ENCODE measurements at places on chromosomes 2 and 18.

DNA sequence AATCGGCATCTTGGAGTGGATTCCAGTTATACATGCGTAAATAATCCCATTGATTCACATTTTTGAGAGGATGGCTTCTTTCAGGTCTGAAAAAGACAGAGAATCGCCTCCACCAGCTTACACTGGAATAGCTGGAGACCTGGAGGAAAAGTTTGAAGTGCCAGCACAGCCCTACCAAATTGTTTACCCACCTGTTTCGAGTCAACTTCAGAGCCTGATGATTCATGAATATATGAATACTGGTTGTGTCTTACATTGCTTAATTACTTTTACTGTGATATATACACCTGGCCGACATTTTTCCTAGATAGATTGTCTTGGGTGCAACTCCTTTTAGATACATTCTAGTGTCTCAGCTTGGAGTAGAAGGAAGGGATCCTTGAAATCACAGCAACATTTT lies 335 bp upstream of the NCKAP5 start:
- DNase-seq = no peak

- no peak for DNase-seq
Measured at GRCh38 chr2:237177052-237177451, 91.4 kb downstream of the COPS8 start.

DNA sequence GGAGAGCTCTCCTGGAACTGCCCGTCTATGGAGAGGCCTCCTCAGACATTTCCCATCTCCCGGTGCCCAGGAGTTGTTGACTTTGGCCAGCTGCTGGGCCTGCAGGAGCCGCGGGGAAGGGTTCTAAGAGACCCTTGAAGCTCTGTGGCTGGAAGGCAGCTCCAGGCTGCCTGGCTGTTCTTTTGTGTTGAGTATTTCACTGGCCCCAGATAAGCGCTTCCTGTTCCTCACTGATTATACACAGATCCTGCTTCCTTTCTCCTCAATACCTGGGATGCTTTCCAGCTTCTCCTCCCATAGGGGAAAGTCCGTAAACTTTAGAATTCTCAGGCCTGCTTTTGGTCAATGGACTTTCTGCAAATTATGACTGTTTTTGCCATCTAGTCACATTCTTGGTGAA lies 57.8 kb downstream of the TGOLN2 start:
- no peak for DNase-seq

GRCh38 chr2:203673933-203674332 lies 32.5 kb upstream of the CD28 start:
- DNase-seq = no peak

GRCh38 chr2:205895981-205896655 lies 189.9 kb downstream of the INO80D start:
- DNase-seq = peak; percentile 44

DNA sequence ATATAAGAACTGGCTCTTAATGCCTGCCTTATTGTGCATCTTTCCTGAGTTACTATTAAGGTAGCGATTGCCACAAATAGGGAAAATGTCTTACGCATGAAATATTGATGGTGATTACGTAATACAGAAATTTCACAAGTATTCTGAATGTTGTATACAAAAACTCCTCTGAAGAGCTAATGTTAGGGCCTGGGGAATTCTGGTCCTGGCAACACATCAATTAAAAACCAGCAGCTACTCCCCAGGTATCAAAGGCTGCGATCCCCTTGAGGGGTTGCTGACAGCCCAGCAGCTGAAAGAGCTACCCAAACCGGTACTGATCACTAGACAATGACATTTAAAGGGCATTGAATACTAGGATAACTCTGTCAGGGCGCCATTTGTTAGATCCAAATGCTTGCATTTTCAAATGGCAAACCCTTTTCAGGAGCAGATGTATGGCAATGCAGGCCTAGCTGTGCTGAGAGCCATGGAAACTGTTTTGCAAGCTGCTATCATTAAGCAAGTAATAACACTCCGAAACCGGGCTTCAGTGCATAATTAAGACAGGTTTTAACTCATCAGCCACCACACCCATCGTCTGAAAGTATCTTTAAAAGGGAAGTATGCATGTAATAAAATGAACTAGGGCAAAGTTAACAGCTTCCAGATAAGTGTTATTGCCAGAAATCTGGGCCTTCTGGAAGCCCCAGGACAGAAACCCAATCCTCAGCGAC lies 78.4 kb downstream of the CLHC1 start:
- no peak for DNase-seq

DNA sequence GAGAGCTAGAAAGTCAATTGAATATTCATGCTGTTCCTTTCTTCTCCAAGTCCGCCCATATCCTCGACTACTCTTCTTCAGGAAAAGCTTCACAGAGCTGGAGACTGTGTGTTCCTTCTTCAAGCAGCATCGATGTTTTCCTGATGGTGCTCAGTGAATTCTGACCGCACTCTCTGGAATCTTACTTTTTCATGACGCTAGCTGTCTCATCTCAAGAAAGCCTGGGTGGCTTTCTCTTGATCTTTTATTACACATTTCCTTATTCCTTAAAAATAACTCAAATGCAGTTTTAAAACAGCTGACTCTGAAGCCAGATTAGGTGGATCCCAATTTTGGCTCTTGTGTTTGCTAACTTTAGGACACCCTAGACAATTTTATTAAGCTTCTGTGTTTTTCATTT lies 1245.1 kb upstream of the LRRTM1 start:
- DNase-seq = no peak

DNA sequence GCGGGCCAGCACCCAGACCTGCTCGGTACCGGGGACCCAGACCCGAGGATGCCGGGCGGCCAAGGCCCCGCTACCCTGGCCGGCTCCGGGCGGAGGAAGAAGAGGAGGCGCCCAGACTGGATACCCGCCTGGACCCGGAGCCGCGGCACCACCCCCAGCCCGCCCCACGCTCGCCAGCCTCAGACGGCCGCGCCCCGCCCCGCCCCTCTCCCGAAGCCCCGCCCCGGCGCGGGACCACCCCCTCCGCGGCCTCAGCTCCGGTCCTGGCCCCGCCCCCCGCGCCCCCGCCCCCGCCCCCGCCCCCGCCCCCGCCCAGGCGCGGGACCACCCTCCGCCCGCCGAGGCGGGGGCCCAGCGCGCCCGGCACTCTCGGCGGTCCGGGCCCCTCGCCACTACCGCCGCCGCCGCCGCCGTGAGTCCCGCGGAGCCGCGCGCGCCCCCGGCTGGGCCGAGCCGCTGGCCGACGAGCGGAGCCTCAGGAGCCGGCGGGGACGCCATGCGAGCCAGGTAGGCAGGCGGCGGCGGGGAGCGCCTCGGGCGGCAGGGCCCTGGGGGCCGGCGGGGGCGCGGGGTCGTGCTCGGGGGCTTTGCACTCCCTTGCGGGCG lies at the start of gene SH3BP4:
Gene SH3BP4 (plus strand): TSS at position 354 of the 606 bp plus-strand sequence. CDS start 82,986 bp downstream, outside the sequence.
- peak; percentile 87 for DNase-seq

GRCh38 chr2:105834931-105835330 lies 90.2 kb downstream of the NCK2 start:
- no peak for DNase-seq

DNA sequence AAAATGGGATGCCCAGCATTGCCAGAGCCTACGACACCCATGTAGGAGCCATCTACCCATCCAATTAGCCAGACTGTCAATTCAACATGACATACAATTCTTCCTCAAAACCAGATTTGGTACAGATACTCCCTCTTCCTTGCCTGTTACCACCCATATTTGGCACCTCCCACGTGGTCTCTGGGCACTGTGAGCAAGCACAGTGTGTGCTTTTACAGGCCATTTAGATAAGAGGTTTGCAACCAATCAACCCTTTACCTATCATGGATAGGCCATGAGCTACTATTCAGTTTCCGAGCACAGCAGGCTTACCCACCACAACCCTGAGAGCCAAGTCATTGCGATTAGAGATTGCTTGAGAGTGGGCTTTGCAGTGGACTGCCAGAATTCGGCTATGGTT lies 40.9 kb downstream of the ARID5A start:
- no peak for DNase-seq

DNA sequence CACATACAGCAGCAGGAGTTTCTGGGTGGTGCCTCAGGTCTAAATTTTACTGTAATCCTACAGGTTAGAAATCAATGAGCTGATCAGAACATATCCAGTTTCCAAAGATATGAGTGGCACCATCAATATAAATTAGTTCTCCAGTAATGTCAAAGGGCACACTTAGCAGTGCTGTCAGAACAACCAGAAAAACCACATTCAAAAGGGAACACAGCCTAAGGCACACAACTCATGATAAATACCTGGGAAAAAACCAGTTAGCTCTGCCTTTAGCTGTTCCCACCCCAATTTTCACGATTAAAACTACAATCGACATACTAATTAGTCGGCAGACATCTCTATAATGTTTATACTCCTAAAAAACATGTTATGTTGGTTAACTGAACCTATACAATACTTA lies 31.5 kb downstream of the ATP8B1 start:
- no peak for DNase-seq

DNA sequence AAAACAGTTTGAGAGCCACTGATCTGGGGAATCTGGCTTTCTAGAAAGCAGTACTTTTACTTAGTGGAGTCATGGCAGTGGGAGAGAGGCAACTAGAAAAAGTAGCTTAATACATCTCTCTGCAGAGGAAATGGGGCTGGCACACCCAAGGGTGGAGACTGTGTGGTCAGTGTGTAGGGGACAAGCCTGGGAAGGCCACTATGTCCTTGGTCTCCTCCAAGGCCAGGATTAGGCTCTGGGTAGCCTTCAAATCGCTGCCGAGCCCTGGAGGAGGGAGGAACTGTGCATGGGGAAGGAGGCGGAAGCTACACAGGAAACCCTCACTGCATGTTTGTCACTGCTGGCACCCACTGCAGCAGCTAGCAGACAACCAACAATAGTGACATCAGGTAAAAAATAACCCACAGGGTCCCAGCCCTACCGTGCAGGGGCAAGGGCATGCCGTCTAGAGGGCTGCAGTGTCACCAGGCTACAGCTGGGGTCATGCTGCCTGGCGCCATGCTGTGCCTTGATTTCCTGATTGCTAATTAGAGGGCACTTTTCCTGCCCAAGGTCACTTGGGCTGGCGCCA lies 34.8 kb downstream of the LBH start:
- DNase-seq = no peak

DNA sequence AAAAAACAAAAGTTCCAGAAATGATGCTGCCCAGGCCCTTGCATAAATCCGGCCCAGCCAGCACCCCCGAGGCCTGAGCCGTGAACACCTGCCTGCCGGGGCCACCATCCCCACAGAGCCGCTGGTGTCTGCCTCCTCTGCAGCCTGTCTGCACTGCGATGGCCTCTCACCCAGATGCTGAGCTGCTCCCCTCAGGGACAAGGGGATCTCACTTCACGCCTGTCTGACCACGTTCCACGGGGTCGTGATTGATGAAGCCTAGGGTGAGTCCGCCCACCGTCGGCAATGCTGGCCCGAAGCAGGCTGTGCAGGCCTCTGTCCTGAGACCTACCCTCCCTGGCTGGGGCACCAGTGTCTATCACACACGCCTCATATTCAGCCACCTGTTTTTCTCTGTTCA lies 444.2 kb downstream of the EIPR1 start:
- DNase-seq = no peak

DNA sequence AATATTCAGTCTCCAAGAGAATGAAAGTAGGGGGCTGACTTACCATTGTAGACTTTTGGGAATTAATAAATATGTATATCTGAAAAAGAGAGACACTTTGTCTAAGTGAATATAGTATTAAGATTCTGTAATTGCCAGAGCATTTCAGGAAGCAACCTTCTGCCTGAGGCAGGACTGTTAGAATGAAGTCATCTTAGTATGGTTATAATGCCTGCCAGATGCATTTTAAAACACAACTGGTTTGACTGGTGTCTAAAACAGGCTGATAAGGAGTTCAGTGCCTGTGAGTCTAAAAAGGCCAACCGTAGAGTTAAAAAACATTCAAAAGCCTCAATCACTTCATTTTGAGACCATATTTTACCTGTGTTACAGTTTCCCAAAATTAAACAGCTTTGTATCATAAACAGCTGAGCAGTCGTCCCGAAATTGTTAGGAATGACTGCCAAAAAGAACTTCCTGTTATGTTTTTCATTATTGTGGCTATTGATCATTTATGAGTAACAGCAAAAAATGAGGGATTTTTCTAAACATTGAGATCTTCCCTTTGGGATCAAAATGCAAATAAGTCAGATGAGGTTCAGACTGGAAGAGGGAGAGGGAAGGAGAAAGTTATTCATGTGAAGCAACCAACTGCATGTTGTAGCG lies 443.9 kb downstream of the PID1 start:
- DNase-seq = no peak

- DNase-seq = no peak
Measured at GRCh38 chr2:238655198-238655860, 192.6 kb upstream of the TWIST2 start.

DNA sequence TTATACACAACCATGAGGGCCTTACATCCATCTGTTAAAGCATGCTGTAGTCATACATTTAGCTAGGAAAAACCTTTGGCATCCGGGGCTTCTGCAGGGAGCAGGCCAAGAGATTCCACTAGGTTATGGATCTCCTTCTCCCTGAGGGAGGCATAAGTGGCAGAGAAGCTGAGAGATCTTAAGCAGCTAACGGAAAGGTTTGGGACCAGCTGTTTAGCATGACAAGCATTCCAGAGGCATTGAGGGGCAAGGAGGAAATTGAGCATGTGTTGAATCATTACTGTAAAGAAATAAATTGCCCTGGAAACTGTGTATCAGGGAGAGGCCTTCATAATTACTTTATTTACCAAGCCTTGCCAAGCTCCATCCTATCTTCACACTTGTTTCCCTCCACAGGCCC lies 643.1 kb downstream of the CNTNAP5 start:
- no peak for DNase-seq

DNA sequence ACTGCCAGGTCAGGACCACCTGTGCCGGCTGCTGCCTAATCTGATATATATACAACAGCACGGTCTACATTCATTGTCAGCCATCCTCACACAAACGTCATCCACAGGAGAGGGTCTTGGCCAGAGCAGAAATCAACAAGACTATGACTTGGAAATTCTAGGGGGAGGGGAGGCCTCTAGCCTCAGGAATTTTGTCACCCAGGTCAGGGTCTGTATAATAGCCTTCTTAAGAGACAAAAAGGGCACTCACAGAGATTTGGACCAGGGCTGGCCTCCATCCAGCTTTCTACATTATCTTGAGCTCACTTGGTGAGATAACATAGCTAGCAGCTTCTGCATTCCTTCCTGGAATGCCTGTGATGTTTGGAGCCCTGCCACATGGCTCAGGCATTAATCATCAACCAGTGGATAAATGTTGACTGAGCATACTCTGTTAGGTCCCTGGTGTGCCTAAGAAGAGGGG lies 50.4 kb upstream of the CTIF start:
- peak; percentile 31 for DNase-seq

GRCh38 chr2:112087346-112088020 lies 32.4 kb downstream of the TMEM87B start:
- DNase-seq = no peak

- DNase-seq = no peak
Measured at GRCh38 chr2:119419065-119419464, 12.6 kb upstream of the TMEM37 start.

DNA sequence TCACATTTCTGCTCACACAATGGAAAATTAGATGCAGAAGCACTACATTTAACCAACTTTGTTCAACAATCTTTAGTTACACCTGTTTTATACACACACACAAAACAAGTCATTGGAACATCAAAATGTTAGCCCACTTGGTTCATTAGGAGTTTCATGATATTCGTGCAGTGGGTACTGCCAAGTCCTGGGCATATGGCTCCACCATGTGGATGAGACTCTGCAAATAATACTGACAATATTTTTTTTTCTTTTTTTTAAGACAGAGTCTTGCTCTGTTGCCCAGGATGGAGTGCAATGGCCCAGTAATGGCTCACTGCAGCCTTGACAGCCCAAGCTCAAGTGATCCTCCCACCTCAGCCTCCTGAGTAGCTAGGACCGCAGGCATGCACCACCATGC lies 34.5 kb upstream of the GRB14 start:
- no peak for DNase-seq
